ENCODE measurements at places on chromosomes 2 and 18.

DNA sequence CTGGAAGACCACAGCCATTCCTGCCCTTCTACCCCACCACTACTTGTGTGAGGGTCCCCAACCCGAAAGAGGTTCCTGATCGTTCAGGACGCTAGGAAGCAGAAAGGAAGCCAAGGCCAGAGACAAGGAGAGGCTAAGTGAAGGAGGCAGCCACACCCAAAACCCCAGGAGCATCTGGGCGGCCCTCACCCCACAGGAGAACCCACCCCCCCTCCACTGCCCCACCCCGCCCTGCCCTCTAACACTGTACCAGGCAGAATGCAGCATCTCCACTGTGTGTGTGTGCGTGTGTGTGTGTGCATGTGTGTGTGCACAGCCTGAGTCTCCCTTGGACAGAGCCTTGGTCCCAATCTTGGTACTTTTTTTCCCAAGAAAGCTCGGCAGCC, 207.5 kb upstream of the HAAO start:
- DNase-seq, result no peak

GRCh38 chr2:233164967-233165366, 86.5 kb upstream of the ATG16L1 start:
- no peak for DNase-seq

GRCh38 chr2:45323344-45323743, 287.7 kb downstream of the SRBD1 start:
- no peak for DNase-seq

DNA sequence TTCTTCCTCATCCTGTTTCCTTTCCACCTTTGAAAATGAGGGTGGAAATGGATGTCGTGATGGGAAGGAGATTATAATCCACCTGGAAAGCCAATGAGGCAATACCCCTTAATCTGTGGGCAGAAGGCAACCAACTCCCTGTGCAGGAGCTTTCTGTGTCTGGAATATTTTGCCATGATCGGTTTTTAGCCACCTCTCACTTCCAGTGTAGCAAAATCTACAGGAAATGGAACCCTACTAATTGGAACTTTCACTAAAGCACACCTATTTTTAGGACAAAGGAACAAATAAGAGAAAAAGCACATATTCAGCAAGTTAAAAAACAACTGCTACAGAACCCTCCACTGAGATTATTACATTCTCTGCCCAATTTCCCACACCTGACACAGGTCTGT, 112.1 kb upstream of the SMAD7 start:
- DNase-seq, result no peak

DNA sequence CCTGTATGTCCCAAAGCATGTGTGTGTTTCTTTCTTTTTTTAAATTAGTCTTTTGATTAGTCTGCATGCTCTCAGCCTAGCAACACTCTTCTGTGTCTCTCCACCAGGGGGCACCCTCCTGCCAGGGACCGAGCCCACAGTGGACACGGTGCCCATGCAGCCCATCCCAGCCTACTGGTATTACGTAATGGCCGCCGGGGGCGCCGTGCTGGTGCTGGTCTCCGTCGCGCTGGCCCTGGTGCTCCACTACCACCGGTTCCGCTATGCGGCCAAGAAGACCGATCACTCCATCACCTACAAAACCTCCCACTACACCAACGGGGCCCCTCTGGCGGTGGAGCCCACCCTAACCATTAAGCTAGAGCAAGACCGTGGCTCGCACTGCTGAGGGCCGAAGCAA, 93.8 kb downstream of the NRP2 start:
- peak; percentile 69 for DNase-seq

DNA sequence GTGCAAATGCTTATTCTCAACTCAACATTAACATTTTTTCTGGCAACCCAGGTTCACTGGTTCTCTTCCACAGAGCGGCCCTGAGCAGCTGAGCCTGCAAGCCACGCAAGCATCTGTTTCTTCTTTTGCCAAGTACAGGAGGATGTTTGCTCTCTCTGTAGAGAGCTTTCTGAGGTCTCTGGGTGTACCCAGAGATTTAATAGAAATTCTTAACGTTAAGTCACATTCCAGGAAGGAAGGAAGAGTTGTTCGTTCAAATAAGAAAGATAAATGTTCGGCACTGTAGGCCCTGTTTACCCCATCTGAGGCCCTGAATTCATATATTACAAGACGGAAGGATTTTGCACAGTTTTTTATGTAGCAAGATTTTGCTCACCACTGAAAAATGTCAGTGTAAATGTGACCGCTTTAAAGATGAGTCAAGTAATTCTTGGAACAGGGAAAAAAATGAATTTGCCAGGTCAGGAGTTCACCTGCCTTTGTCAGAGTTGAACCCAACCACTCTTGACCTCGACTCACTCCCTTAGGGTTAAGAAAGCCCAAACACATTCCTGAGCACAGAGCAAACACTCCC, 30.1 kb downstream of the KCTD18 start:
- no peak for DNase-seq

DNA sequence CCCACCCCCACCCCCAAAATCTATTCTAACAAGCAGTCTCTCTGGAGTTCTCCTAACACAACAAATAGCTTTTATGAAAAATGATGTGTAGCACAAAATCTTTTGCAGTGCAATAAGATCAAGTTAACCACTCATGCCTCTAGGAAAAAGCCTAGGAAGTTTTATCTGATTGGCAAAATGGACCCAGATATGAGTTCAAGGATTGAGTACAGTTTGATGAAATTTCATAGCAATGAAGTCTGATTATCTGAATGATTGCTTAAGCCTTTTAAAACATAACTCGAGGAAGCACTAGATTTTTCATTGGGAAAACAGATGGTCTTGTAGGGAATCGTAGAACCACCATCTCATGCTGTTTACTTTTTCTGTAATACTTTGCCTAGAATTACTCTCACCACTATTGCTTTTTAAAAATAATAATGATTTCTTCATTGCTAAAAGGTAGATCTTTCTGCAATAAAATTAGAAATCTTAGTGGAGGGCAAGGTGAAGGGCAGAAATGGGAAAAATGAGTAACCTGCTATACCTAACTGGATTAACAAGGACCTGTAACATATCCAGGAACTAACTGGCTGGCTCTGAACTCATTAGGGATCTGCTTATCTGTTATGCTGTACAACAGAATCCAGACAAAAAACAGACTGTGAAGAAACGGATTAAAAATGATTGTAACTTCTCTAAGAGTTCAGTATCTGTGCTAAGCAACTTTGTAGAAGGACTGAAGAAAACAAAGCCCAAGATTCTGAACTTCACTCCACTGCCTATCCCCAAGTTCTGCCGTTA, 73.7 kb upstream of the ETAA1 start:
- DNase-seq, result no peak

- DNase-seq, result no peak
These were observed 264.8 kb downstream of the ARHGAP15 start for GRCh38 chr2:143394062-143394461.

GRCh38 chr2:189338115-189338514, 103.2 kb upstream of the WDR75 start:
- no peak for DNase-seq

DNA sequence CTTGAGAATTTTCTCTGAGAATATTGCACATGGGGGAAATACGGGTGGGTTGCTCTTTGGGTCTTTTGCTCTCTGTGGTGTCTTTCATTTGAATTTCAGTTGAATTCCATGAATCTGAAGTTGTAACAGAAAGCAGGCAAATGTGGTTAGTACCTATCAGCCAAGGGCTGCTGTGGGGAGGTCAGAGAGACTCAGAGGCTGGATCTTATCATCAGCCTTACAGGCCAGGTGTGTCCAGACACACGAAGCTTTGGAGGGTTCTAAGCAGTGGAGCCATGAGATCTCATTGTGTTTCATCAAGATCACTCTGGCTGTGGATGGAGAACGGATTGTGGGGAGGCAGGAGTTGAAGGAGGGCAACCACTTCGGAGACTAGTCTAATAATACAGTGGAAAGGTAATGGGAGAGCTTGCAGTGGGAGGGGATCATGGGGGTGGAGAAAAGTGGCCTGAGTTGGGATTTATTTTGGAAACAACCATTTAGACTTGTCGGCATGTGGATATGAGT, 68.1 kb downstream of the GNAL start:
- DNase-seq, result no peak

GRCh38 chr2:25078170-25079049, 36.5 kb downstream of the EFR3B start:
- DNase-seq, result no peak

- DNase-seq, result no peak
These were observed 17.3 kb upstream of the ABI2 start for GRCh38 chr2:203310688-203311436.

DNA sequence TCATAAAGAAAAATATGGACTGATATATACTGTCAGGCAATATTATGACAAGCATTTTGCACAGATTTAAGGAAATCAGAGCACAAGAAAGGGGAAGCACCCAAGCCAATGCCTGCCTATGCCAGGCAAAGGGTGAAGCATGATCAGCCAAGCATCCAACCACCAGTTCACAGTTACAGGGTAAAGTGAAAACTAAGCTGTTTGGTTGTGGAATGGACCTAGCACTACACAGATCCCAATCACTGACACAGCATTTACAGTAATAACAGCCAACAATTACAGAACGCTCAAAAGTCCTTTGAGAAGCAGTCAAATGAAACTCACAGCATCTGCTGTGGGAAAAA, 90.3 kb downstream of the SP3 start:
- DNase-seq, result no peak

GRCh38 chr18:46676182-46676835, 19.3 kb upstream of the LOXHD1 start:
- peak; percentile 86 for DNase-seq

- DNase-seq, result no peak
These were observed 16.8 kb downstream of the GULP1 start for GRCh38 chr2:188308483-188308882.

GRCh38 chr18:29174891-29175290, 998.0 kb upstream of the CDH2 start:
- DNase-seq, result no peak

Measured in kidney (tissue), 22 donors.